Activated CD4-positive, alpha-beta T cell treated with anti-CD3 and anti-CD28 coated beads for 36 hours (primary cell): ENCODE measurements at places on chromosomes 3 and 15. TPM values are rescaled to one million over a fixed set of nuclear protein-coding genes. Genes with fewer than 3 reads are reported as not detected.

DNA sequence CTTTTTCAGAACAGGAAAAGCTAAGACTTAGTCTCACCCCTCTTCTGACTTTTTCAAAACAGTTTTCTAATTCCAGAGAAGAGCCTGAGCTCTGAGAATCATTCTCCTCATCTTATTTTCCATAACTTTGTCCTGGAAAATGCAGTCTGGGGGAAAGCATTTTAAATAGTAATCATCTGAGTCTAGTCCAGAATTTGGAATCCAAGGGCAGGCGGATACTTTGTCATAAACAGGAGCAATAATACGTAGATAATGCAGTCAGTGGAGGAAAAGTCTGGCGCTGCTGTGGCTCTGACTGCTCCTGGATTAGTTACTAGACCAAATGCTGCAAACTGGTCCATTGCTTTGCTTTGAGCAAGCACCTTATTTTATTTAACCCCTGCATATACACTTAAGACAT lies 285.0 kb downstream of the THSD4 start:
- no peak for DNase-seq
- no peaks in the 10 kb centered on the region for H3K4me1 ChIP-seq
- H3K4me3 ChIP-seq: no peak overlapping the region
- peaks cover 3% of the 10 kb centered on the region for H3K27me3 ChIP-seq
- no peak overlapping the region for H3K27ac ChIP-seq

- no peak overlapping the region for H3K27ac ChIP-seq
- H3K27me3 ChIP-seq: no peaks in the 10 kb centered on the region
- H3K4me3 ChIP-seq: no peak overlapping the region
- DNase-seq: no peak
- H3K36me3 ChIP-seq: no peaks in the 10 kb centered on the region
Measured at GRCh38 chr15:47618241-47618640, 99.1 kb upstream of the SEMA6D start.

DNA sequence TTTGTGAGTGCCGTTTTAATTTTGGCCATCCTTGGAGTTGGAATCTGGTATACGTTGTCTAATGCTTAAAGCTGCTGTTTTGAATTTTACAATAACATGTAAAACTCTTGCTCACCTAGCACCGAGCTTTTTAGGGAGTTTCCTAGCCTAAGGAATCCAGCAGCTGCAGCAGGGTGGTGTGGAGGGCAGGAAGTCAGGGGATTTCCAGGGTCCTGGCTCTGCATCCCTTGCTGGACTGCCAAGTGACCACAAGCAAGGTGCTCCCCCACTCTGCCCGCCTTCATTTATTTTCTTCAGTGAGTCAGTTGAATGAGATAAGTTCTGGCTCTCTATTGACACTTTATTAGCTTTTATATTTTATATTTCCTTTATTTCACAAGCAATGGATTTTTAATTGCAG lies 113.7 kb downstream of the ATG7 start:
- peaks cover 11% of the 10 kb centered on the region for H3K4me1 ChIP-seq
- no peak overlapping the region for H3K4me3 ChIP-seq
- H3K27ac ChIP-seq: no peak overlapping the region
- peaks cover 11% of the 10 kb centered on the region for H3K36me3 ChIP-seq

GRCh38 chr3:151152455-151153079 lies 50.4 kb downstream of the GPR171 start:
- no peak for DNase-seq
- H3K4me3 ChIP-seq: no peak overlapping the region
- H3K27me3 ChIP-seq: peaks cover 2% of the 10 kb centered on the region
- H3K27ac ChIP-seq: no peak overlapping the region

DNA sequence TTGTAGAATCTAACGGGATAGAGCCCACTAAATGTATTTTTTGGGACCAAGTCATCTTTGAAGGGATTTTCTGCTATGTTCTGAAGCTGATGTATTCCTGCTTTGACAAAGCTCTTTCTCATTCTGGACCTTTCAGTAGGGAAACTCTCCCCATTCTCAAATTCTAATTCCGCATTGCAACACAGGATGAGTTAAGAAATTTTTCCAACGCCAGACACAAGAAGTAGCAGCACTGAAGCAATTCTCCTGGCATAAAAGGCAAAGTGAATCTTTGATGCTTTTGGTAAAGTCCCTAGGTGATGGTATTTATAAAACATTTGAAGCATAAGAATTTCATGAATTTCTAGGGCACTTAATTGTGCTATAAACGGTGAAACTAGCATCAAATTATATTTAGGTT lies 76.8 kb downstream of the ZPLD1 start:
- no peak overlapping the region for H3K4me3 ChIP-seq
- no peaks in the 10 kb centered on the region for H3K4me1 ChIP-seq
- no peaks in the 10 kb centered on the region for H3K36me3 ChIP-seq
- no peak overlapping the region for H3K27ac ChIP-seq

DNA sequence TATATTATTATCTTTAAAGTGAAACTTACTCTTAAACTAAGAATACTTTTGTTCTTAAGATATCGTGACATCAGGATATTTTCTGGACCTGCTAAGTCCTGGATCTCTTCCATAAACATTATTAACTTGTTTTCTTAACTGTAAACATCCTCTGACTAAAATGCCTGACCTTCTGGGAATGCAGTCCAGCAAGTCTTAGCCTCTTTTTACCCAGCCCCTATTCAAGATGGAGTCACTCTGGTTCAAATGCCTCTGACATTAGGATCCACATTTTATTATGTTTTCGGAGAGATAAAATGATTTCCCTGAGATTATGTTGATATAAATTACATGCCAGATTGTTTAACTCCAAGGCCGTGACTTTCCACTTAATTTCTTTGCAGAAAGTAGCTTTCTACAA lies 37.6 kb downstream of the OSTN start:
- H3K27ac ChIP-seq: no peak overlapping the region
- no peaks in the 10 kb centered on the region for H3K36me3 ChIP-seq
- H3K4me3 ChIP-seq: no peak overlapping the region
- H3K4me1 ChIP-seq: peaks cover 8% of the 10 kb centered on the region
- no peak for DNase-seq
- H3K27me3 ChIP-seq: peaks cover 5% of the 10 kb centered on the region

LMAN1L gene
- not detected for total RNA-seq

GRCh38 chr3:189745622-189746021 lies 114.4 kb downstream of the TP63 start:
- DNase-seq: no peak
- H3K4me3 ChIP-seq: no peak overlapping the region
- peaks cover 5% of the 10 kb centered on the region for H3K36me3 ChIP-seq
- no peak overlapping the region for H3K27ac ChIP-seq
- H3K4me1 ChIP-seq: no peaks in the 10 kb centered on the region

GYG1 gene
- total RNA-seq: 13.3 TPM

DNA sequence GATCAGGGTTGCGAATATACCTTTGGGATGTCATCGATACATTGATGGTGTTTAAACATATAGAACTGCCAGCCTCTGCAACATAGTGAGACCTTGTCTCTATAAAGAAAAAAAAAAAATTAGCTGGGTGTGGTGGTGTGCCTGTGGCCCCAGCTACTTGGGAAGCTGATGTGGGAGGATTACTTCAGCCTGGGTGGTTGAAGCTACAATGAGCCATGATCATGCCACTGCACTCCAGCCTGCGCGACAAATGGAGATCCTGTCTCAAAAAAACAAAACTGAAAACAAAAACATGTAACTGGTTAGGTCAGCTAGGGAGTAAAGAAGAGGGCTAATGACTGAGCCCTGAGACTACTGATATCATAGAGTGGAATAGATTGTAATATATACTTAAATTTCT lies 30.7 kb upstream of the MGA start:
- H3K4me3 ChIP-seq: no peak overlapping the region
- H3K27ac ChIP-seq: no peak overlapping the region
- no peaks in the 10 kb centered on the region for H3K36me3 ChIP-seq
- H3K27me3 ChIP-seq: no peaks in the 10 kb centered on the region
- no peak for DNase-seq

GRCh38 chr3:86921971-86922680 lies 68.8 kb downstream of the VGLL3 start:
- no peak for DNase-seq
- H3K27me3 ChIP-seq: no peaks in the 10 kb centered on the region
- H3K36me3 ChIP-seq: no peaks in the 10 kb centered on the region
- no peak overlapping the region for H3K27ac ChIP-seq
- H3K4me3 ChIP-seq: no peak overlapping the region

DNA sequence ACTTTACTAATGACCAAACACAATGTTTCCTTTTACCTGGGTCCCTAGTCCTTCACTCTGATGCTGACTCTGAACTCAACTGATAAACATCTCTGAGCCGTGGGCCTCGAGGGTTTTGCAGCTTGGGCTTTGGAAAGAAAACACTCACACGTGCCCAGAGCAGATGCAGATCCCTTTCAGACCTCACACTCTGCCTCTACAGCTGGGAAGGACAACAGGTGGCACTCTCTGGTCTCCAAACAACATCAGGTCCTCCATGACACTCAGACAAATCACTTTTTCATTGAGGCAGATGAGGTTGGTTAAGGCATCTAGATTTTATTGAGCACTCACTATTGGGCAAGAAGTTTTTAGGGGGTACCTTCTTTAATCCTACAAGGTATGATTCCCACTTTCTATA lies 64.7 kb upstream of the NTRK3 start:
- DNase-seq: no peak
- H3K4me1 ChIP-seq: no peaks in the 10 kb centered on the region
- H3K27ac ChIP-seq: no peak overlapping the region
- no peaks in the 10 kb centered on the region for H3K36me3 ChIP-seq

DNA sequence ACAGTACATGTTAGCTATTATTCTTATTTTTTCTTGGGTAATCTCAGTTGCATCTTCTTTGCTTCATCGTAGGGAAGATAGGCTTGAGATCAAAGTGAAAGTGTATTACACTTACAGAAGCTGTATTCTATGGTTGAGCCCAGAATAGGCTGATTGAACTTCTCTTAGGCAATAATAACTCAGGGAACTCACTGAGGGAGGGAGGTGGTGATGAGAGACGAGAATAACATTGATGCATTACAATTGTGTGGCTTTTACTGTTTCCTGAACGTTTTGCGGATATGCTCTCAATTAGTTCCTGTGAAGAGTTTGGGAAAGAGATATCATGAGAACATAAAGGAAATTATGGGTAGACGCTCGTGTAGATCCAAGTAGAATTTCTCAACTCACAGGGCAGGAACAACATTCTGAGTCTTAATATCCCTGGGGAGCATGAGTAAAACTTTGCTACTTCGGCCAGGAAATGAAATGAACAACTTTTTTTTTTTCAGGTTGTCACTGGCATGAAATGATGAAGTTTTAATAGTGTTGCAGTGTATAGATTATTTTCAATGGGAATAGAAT lies 302.2 kb downstream of the TUSC7 start:
- H3K27ac ChIP-seq: no peak overlapping the region
- DNase-seq: no peak
- H3K4me1 ChIP-seq: no peaks in the 10 kb centered on the region
- H3K4me3 ChIP-seq: no peak overlapping the region
- no peaks in the 10 kb centered on the region for H3K36me3 ChIP-seq
- H3K27me3 ChIP-seq: no peaks in the 10 kb centered on the region

- peaks cover 5% of the 10 kb centered on the region for H3K4me1 ChIP-seq
- no peak overlapping the region for H3K27ac ChIP-seq
- DNase-seq: no peak
- H3K4me3 ChIP-seq: no peak overlapping the region
- no peaks in the 10 kb centered on the region for H3K27me3 ChIP-seq
- peaks cover 28% of the 10 kb centered on the region for H3K36me3 ChIP-seq
Measured at GRCh38 chr15:80127911-80128310, 24.9 kb upstream of the FAH start.

GRCh38 chr3:127746400-127747057 lies 73.8 kb downstream of the ABTB1 start:
- H3K27ac ChIP-seq: no peak overlapping the region
- peaks cover 9% of the 10 kb centered on the region for H3K4me1 ChIP-seq
- H3K27me3 ChIP-seq: peaks cover 6% of the 10 kb centered on the region

- peaks cover 40% of the 10 kb centered on the region for H3K4me1 ChIP-seq
- peak overlapping the region; percentile 82 for H3K27ac ChIP-seq
- DNase-seq: no peak
Measured at GRCh38 chr3:58325525-58325992, 7.1 kb upstream of the PXK start.

- H3K27me3 ChIP-seq: peaks cover 2% of the 10 kb centered on the region
- H3K4me3 ChIP-seq: no peak overlapping the region
- H3K27ac ChIP-seq: no peak overlapping the region
- no peaks in the 10 kb centered on the region for H3K36me3 ChIP-seq
- no peaks in the 10 kb centered on the region for H3K4me1 ChIP-seq
- DNase-seq: no peak
Measured at GRCh38 chr3:157667493-157667892, 164.3 kb upstream of the VEPH1 start.

DNA sequence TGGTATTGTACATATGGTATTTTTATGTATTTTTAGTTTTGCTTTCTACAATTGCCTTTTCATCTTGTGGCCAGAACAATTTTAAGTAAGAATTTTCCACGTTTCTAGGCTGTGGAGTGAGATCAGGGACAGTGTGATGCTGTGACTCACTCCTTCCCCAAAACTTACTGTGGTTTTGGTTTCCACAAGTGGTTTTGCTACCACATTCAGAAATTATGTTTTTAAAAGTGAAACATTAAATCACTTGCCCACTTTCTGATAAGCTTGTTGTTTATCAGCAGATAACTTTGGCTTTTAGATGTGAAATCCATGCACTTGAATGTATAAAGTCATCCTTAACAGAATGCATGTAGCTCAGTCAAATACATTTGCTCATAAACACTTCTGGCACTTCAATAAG lies 192.2 kb upstream of the THRB start:
- DNase-seq: peak; percentile 47
- H3K27ac ChIP-seq: no peak overlapping the region
- peaks cover 3% of the 10 kb centered on the region for H3K4me1 ChIP-seq
- H3K27me3 ChIP-seq: peaks cover 21% of the 10 kb centered on the region

DNA sequence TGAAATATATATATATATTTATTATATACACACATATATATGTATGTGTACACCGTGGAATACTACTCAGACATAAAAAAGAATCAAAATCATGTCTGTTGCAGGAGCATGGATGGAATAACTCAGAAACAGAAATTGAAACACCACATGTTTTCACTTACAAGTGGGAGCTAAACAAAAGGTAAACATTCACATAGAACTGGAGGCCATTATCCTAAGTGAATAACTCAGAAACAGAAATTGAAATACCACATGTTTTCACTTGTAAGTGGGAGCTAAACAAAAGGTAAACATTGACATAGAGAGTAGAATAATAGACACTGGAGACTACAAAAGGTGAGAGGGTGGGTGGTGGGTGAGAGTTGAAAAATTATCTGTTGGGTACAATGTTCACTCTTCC lies 171.5 kb upstream of the GOLIM4 start:
- H3K36me3 ChIP-seq: no peaks in the 10 kb centered on the region
- H3K27me3 ChIP-seq: no peaks in the 10 kb centered on the region
- H3K4me3 ChIP-seq: no peak overlapping the region
- H3K4me1 ChIP-seq: no peaks in the 10 kb centered on the region
- no peak overlapping the region for H3K27ac ChIP-seq
- DNase-seq: no peak

DNA sequence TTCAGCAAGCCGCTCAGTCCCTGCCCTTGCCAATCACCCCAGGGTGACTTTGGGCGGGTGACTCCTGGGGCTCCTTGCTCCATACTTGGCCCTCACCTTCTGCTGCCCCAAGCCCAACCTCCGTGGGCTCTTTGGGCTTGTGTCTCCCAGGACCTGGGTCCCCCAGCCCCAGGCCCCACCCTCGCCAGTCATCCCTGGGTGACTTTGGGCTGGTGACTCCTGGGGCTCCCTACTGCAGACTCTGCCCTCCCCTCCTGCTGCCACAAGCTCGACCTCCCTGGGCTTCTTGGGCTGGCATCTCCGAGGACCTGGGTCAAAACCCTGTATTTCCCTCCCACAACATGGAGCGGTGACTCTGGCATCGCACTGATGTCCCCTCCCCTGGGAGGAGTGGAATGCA lies 151.5 kb downstream of the GOLGA6L4 start:
- DNase-seq: no peak
- no peaks in the 10 kb centered on the region for H3K4me1 ChIP-seq
- no peak overlapping the region for H3K4me3 ChIP-seq
- no peaks in the 10 kb centered on the region for H3K36me3 ChIP-seq
